Hematopoietic multipotent progenitor cell (in vitro differentiated cells): ENCODE measurements at places on chromosomes 4 and X. TPM values are rescaled to one million over a fixed set of nuclear protein-coding genes. Genes with fewer than 3 reads are reported as not detected.
A peak's percentile ranks its signal among the peaks of the same experiment; 100 is the strongest.

Gene VBP1
- 8.6 TPM for total RNA-seq

DNA sequence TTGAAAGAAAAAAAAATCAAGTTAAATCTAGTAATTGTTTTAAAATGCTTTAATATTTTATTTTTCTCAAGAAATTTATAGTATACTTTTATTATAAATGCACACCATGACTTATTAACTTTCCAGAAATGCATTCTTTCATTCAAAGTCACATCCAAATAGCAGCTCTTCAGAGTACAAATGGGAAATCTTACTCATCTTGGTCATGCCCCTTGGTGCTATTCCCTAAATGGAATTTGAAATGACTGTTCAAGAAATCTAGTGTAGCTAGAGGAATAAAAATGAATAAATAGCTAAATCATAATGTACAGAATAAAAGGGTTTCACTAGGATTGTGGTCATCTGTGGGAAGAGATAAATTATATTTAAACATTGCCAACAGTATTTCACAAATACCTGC lies 1139.7 kb downstream of the PCDH18 start:
- no peak for DNase-seq

- no peak for DNase-seq
These were observed 148.4 kb upstream of the VCX3A start for GRCh38 chrX:6683353-6683752.

DNA sequence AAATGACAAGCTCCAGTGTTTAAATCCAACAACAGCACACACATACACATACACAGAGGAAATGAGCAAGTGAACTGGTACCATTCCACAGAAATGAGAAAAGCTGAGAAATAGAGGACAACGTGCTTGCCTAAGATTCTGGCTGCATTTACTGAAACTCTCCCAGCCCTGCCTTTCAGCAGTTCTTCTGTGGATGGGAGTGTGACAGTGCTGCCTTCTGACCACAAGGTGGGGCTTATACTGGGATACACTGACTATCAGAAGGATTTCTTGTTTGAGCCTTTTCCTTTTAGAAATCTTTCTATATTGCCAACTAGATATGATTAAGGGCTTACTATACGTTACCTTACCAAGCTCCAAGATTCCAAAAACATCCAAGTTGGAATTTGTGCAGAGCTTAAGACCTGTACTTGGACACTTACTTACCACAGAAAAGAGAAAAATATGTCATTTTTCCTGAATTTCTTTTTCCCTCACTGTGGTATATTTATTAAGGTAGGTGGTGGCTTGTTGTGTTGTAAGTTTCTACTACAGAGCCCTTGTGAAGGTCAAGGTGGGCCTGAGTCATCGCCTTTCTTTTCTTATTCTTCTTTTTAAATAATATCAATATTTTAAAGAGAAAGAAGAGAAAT lies 10.7 kb upstream of the CXCL8 start:
- DNase-seq = peak; percentile 46

DNA sequence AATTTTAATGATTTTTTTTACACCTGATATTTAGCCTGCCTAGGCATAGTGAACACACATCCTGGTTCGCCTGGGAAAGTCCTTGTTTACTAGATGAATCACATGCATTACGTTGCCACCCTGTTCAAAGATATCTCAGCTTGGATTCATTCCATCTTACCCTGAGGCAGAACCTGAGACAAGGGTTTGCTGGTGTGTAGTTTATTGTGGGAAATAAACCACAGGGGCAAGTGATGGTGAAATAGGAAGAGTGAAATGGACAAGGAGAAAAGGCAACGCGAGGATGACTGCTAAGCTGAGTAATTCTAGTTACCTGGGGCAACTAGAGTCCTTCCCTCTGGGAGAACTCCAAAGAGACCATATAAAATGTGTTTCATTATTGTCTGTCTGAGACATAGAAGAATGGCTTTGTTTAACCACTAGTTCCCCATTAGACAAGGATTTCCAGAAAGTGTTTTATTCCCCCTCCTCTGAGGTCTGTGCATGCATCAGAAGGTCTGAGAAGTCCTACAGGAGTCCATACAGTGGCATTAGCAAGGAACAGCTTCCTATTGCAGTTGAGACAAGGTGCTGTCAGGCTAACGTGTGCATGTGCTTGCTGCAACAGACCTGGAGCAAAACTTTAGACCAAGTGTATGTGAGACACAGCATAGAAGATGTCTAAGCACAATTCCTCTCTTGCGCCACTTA lies 797.3 kb upstream of the FRG1 start:
- DNase-seq = no peak
